Stimulated activated CD8-positive, alpha-beta memory T cell treated with anti-CD3 and anti-CD28 coated beads, Interleukin-4, amount 100 ng/mL, for 1 hour (primary cell): ENCODE measurements at places on chromosomes 5 and 9.

GRCh38 chr9:136079916-136080246 lies 15.2 kb downstream of the NACC2 start:
- DNase-seq = no peak

GRCh38 chr5:126927429-126927828 lies 102.9 kb downstream of the MARCHF3 start:
- DNase-seq = no peak

DNA sequence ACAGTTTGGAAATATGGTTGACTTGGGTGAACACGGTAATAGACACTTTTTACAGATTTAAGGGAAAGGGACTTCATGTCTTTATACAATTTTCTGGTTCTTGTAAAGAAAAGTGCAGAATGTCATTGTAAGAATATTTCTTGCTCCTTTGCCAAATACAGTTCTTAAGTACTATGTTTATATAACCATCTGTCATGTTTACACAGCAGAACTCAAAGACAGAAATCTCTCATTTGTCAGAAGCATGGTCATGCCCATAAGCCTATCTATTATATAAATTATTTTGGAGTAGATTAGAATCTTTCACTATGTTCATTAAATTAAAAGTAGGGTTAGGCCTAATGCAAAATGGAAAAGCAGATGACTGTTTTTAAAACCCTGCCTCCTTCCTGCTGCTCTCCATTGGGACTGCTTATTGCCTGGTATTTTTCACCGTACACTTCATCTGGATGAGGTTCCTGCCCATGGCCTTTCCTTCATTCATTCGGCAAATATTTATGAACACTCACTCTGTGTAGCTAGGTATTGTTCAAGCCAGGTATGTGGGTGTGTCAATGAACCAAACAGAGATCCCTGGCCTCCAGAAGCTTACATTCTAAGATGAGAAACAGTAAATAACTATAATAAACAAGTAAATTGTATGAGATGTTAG lies 558.1 kb downstream of the NR2F1-AS1 start:
- DNase-seq = no peak

DNA sequence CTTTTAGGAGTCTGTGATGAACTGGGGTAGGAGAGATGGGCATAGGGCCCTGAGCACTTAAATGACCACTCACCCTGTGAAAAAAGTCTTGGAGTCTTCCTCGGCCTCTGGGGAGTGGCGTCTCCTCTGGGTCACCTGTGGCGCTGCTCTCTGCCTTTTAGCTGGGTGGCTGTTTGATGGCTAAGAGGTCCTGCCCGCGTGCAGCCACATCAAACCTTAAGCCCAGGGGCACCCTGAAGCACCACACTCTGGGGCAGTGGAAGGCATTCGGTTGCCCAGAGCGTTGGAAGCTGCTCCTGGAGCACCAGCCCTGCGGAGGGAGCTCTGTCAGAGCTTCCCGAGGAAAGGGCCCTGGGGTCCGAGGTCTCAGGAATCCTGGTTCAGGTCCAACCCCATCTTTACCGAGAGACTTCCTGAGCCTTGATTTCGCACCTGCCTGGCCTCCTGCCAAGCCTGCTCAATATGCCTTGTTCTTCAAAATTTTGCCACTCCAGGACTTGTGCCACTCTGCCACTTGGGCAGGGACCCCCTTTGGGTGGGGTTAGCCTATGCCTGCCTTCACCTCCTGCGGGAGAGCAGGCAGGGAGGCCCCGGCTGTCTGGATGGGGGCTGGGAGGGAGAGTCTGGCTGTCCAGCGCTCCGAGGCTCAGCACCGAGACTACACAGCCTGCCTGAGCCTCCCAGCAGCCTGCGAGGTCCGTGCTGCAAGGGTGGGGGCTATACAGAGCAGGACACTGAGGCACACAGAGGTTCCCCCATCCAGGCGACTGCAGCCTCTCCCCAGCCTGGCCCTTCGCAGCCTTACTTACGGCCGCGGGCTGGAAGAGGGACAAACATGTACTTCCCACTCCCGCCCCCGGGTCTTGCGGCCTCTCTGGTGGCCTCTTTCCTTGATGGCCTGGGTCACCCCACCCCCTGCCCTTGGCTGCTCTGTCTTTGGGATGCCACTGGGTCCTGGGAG lies 63.4 kb upstream of the RNU6ATAC start:
- DNase-seq = no peak

GRCh38 chr5:79730564-79730963 lies 40.9 kb downstream of the CMYA5 start:
- DNase-seq = no peak

DNA sequence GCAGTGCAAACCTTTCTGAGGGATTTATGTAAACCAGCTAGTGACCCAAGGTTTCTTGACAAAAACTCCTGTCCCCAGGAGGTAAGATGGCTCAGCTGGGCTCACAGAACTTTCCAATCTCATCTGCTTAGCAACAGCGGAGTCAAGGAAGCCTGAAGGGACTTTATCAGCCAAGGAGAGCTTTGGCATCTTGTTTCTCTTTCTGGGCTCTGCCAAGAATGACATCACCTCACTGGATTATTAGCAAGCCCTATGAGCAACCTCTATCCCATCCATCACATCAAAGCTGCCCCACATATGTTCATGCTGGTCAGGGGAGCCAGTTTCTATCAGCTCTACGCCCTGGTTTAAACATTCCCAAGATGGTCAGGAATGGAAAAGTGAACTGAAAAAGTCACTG lies 461.3 kb downstream of the ENC1 start:
- DNase-seq = no peak

GRCh38 chr9:21056931-21057330 lies 20.8 kb downstream of the IFNB1 start:
- DNase-seq = no peak

- no peak for DNase-seq
Observed at GRCh38 chr5:128466980-128467379, 71.1 kb downstream of the FBN2 start.

GRCh38 chr9:135734616-135735144 lies 32.7 kb downstream of the KCNT1 start:
- DNase-seq = no peak
